ENCODE measurements at places on chromosomes 1 and 21.

GRCh38 chr1:209585672-209586071 is 2.2 kb downstream of the CAMK1G start:
- no peaks in the 10 kb centered on the region for H3K27me3 ChIP-seq
- H3K27ac ChIP-seq: no peak overlapping the region
- H3K4me3 ChIP-seq: no peak overlapping the region
- H3K36me3 ChIP-seq: no peaks in the 10 kb centered on the region
- H3K4me1 ChIP-seq: peaks cover 4% of the 10 kb centered on the region
- peak; percentile 35 for DNase-seq

- H3K36me3 ChIP-seq: no peaks in the 10 kb centered on the region
- no peaks in the 10 kb centered on the region for H3K27me3 ChIP-seq
- no peak overlapping the region for H3K4me3 ChIP-seq
- DNase-seq: no peak
Measured at GRCh38 chr1:23103001-23103889, 65.4 kb downstream of the LUZP1 start.

GRCh38 chr1:5254131-5254725 is 599.8 kb downstream of the AJAP1 start:
- no peak overlapping the region for H3K27ac ChIP-seq
- DNase-seq: no peak
- no peaks in the 10 kb centered on the region for H3K27me3 ChIP-seq
- H3K4me3 ChIP-seq: no peak overlapping the region
- no peaks in the 10 kb centered on the region for H3K36me3 ChIP-seq
- no peaks in the 10 kb centered on the region for H3K4me1 ChIP-seq

DNA sequence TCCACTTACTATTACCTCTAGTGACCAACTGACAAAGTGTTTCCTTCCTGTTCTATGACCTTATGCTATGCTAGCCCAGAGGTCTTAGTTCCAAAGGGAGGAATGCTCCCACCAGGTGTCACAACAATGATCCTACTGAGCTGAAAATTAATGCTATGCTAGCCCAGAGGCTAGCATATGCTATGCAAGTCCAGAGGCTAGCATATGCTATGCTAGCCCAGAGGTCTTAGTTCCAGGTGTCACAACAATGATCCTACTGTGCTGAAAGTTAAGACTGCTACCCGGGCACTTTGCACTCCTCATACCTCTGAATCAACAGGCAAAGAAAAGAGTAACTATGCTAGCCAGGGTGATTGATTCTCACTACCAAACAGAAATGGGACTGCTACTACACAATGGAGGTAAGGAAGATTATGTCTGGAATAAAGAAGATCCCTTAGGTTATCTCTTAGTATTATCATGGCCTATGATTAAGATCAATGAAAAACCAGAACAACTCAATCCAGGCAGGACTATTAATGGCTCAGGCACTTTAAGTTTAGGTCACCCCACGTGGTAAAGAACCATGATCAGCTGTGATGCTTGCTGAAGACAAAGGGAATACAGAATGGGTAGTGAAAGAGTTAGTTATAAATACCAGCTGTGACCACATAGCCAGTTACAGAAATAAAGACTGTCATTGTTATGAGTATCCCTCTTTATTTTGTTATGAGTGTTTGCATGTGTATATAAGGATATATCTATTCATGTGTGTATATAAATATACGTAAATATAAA is 114.1 kb downstream of the CSMD2 start:
- no peaks in the 10 kb centered on the region for H3K36me3 ChIP-seq
- H3K27ac ChIP-seq: no peak overlapping the region
- no peaks in the 10 kb centered on the region for H3K4me1 ChIP-seq

- H3K4me1 ChIP-seq: no peaks in the 10 kb centered on the region
- H3K36me3 ChIP-seq: no peaks in the 10 kb centered on the region
- no peak for DNase-seq
- H3K27me3 ChIP-seq: no peaks in the 10 kb centered on the region
- H3K27ac ChIP-seq: no peak overlapping the region
- H3K4me3 ChIP-seq: no peak overlapping the region
Measured at GRCh38 chr1:53626616-53627015, 112.3 kb downstream of the GLIS1 start.

DNA sequence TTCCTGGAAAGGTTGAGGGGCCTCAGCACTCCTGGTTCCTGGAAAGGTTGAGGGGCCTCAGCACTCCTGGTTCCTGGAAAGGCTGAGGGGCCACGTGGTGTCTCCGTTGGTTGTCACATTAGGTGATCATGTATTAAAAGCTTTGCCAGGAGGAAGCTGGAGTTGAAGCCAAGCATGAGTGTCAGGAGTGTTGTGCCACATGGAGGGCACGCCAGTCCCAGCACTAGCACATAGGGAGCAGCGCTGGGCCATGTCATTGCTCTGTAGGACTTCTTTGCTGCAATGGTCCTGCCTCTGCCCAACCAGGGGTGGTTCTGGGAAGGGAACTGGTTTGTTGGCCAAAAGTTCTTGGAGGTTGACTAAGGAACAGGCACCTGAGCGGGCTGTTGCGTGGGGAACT is 13.3 kb downstream of the ATP5PO start:
- H3K36me3 ChIP-seq: peaks cover 8% of the 10 kb centered on the region
- H3K27ac ChIP-seq: no peak overlapping the region
- no peaks in the 10 kb centered on the region for H3K27me3 ChIP-seq
- DNase-seq: no peak
- H3K4me1 ChIP-seq: no peaks in the 10 kb centered on the region

GRCh38 chr1:195373856-195374255 is 1234.4 kb downstream of the KCNT2 start:
- H3K27me3 ChIP-seq: no peaks in the 10 kb centered on the region
- no peaks in the 10 kb centered on the region for H3K36me3 ChIP-seq
- H3K4me3 ChIP-seq: no peak overlapping the region

DNA sequence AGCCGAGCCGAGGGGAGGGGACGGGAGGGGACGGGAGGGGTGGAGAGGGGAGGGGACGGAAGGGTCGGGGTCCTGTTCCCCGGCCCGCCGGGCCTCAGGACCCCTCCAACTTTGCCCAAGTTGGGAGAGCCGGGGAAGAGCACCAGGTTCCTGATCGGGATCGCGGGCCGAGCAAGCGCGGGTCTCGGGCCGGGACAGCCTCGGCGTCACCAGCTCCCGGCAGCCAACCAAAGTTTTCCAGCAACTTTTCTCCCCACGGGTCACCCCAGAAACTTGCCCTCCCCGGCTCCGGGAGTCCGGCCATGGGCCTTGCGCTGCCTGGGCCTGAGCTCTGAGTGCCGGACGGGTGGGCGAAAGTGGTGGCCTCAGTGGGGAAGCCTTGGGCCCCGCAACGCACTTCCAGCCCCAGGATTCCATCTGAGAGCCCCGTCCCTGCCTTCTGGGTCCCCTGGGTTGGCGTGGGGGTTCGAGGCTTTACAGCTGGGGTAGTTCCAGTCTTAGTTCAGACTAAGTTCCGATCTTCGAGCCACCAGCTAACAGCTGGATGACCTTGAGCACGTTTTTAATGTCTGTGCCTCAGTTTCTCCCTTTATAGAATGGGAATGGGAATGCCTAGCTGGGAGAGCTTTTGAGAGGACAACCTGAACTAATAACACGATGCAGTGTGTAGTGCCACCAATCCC is 458 bp downstream of the ZC3H12A start:
- peak overlapping the region; percentile 89 for H3K4me3 ChIP-seq
- H3K4me1 ChIP-seq: peaks cover 21% of the 10 kb centered on the region
- H3K27me3 ChIP-seq: no peaks in the 10 kb centered on the region
- peaks cover 16% of the 10 kb centered on the region for H3K36me3 ChIP-seq
- DNase-seq: no peak

DNA sequence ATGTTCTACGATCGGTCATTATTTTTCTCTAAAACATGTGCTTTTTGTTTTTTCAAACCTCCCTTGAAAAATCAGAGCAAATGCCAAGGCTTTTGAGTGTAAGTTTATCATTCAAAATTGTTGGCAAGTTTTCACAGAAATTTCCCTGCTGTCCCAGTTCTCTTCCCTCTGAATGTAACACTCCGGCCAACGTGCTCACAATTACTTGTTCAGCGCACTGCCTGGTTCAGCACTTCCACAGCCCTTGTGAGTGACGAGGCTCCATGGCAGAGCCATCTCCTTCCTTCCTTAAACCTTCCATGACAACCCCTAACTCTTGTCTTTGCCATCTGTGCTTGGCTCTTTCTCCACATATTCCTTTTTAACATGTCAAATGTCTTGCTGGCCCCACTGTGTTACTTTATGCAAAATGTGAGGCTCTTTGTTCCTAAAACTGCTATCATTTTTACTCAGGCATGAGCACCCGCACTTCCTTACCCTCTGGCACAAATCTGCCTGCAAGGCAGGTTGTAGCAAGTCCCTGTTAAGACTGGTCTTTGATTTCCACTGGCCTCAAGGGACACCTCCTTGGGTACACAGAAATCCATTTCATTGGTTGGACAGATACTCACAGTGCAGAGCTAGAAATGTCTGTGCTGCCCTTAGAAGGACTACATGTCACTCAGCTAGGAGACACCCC is 142.8 kb downstream of the HUNK start:
- no peaks in the 10 kb centered on the region for H3K27me3 ChIP-seq
- DNase-seq: peak; percentile 38
- peak overlapping the region; percentile 33 for H3K27ac ChIP-seq
- H3K4me1 ChIP-seq: peaks cover 2% of the 10 kb centered on the region
- H3K36me3 ChIP-seq: no peaks in the 10 kb centered on the region

- no peaks in the 10 kb centered on the region for H3K27me3 ChIP-seq
- peak overlapping the region; percentile 86 for H3K27ac ChIP-seq
- H3K4me3 ChIP-seq: no peak overlapping the region
- H3K4me1 ChIP-seq: peaks cover 34% of the 10 kb centered on the region
Measured at GRCh38 chr1:21324368-21325141, 34.3 kb upstream of the ECE1 start.

DNA sequence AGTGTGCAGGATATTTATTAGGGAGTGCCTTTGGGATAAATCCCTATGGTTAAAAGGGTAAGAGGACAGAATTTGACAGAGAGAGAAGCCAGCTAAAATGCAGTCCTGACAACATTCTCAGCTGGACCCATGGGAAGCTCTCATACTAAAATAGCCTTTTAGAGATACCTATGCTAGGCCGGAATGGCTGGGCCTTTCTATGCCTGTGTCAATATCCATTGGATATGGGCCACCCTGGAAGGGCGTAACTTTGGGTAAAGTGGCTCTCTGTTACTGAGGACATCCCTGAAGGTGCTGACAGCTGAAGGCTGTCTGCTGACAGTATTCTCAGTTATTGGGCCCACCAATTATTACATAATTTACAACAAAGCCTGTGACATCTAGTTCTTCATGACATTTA is 613.0 kb upstream of the B3GALT2 start:
- H3K36me3 ChIP-seq: no peaks in the 10 kb centered on the region
- H3K27ac ChIP-seq: no peak overlapping the region
- H3K27me3 ChIP-seq: no peaks in the 10 kb centered on the region
- H3K4me1 ChIP-seq: no peaks in the 10 kb centered on the region
- H3K4me3 ChIP-seq: no peak overlapping the region

DNA sequence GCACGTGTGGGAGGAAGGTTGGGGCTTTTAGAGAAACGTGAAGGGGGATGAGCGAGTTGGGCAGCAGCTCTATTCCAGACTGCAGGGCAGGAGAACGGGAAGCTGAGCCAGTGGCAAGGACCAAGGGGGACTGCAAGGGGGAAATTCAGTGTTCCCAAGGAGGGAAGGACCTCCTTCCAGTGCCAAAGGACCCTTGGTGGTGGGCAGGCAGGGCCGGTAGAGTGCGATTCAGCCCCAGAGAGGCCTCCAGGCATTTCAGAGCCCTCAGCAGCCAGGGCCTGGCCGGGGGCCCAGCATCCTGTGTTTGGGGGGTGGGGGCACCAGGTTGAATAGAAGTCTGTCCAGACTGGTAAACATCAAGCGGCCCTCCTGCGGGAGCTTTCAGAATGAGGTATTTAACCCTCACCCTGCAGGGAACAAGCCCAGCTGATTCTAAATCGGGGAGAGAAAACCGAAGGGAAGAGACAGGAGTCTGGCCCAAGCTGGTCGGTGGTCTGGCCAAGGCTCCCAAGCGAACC is 2.3 kb downstream of the COL9A2 start:
- peak overlapping the region; percentile 56 for H3K27ac ChIP-seq
- DNase-seq: no peak
- H3K36me3 ChIP-seq: no peaks in the 10 kb centered on the region
- H3K4me1 ChIP-seq: no peaks in the 10 kb centered on the region
- H3K4me3 ChIP-seq: peak overlapping the region; percentile 28
- H3K27me3 ChIP-seq: no peaks in the 10 kb centered on the region

DNA sequence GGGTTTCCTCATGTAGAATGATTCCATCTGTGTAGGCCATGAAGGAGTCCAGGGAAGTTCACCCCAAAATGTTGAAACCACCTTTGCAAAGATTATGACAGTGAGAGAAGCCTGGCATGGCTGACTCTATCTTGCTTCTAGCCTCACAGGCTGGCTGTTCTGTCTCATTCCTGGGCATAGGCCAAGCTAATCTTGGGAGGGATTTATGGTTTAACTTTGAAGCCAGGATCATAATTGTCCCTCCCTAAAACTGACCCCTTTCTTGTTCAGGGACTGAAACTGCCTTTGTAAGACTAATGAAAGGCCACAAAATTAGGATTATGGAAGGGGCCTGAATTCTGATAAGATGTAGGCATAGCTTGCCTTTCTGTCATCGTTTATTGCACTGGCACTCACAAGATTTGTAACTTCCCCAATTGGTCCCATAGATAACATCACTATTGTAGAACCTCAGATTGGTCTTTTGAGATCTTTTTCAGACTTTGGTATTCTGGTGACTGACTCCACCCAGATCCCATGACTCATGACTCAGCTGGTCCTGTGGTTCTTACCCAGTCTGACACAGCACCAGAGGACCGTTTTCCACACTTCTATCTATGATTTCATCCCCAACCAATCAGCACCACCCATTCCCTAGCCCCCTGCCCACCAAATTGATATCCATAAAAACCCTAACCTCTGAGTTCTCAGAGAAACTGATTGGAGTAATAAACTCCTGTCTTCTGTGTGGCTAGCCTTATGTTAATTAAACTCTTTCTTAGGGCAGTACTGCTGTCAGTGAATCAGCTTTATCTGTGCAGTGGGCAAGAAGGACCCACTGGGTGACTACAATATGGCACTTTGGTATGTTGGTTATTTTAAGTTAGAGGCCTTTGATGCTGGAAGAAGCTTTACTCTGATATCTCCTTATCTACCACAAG is 13.6 kb upstream of the LAMTOR5 start:
- no peak overlapping the region for H3K4me3 ChIP-seq
- H3K27ac ChIP-seq: no peak overlapping the region
- H3K27me3 ChIP-seq: no peaks in the 10 kb centered on the region
- no peak for DNase-seq
- no peaks in the 10 kb centered on the region for H3K4me1 ChIP-seq
- H3K36me3 ChIP-seq: no peaks in the 10 kb centered on the region

DNA sequence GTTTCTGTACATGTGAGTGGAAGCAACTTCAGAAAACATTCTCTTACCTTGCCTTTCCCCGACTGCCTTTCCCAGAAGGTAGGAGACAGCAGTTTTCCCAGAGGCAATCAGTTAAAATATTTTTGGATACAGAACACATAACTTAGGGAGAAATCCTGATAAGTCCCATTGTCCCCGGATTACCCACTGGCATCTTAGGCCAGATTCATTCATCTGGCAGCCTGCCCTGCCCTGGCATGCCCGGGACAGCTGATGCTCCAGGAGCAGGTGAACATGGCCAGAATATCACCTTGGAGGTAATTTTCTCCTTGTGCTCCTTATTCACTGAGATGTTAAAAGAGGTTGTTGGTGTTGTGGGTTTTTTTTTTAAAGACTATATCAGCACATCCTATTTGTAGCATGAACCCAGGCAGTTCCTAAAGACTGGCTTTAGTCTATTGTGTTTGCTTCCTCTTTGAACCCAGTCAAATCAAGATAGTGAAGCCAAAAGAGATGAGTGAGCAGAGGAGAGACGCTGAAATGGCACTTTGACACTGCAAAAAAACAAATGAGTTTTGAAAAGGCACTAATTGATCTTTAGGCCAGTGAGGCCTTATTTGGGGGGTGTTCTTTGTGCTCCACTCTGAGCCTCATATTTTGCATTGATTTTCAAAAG is 139.6 kb downstream of the PLPP3 start:
- H3K4me3 ChIP-seq: no peak overlapping the region
- no peaks in the 10 kb centered on the region for H3K27me3 ChIP-seq
- DNase-seq: no peak

Measured in prostate gland (tissue), 2 donors.